ENCODE measurements at places on chromosomes 7 and 10.

DNA sequence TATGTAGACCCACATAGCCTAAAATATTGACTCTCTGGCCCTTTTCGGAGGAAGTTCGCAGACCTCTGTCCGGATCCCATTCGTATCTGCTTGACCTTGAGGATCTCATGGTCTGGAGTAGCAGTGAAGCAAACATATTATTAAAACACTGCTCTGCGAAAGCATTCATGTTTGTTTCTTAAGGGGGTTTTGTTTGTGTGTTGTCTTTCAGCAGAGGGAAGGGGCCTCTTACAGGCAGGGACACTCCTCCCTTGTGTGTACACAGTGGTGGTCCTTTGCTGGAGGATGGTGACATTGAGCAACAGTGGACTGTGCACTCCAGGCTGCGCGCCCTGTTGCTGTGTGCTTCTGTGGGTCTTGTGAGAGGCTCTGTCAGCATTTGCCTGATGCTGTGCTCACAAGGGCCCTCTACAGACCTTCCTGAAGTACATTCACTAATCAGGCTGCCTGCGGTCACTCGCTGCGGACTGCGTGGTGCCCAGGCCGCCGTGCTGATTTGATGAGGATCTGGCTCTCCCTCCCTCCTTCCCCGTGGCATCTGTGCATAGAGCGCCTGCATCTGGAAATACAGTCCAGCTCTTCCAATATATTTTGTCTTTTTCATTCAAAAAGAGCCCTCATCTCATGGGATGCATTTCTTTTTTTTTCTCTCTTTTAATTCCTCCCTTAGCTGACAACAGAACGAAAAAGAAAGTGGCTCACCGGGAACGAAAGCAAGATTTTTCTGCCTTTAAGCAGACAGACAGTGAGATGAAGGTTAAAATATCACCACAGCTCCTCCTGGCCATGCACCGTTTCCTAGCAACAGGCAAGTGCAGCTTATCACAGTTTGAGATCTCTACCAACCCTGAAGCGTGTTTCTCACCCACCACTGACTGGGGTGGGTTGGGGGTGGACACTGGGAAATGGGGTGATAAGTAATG lies 135.8 kb downstream of the CNNM2 start:
- no peak for DNase-seq

DNA sequence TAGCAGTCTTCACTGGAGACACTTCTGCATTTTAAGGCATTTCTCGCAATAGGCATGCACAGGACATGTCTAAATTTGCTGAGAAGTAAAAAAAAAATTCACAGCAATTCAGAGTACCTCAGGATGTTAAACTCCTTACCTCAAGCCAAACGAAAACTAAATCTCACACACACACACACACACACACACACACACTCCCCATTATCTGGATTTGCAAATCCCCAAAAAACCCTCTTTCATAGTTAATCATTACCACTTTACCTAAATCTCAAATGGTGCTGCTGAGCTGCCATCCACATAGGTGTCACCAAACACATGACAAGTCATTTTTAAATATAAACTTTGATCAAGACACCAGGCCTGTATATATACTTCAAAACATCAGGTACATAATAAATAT lies 31.8 kb downstream of the CACNA2D1 start:
- no peak for DNase-seq

DNA sequence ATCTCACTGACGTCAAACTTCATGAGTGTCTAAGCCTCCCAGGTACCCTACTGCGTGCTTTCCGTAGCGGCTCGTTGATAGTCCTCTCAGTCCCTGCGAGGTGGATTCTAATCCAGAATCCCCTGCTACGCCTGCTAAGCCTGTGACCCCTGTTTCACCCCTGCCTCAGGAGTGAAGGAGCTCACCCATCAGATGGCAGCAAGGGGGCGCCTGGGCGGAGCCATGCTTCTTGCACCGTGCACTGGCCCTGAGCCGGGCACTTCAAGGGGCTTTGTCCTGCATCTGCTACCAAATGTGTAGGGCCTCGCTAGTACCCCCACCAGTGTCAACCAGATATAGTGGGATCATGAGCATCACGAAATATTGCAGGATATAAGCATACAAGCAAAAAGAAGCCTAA lies 918 bp upstream of the STRA8 start:
- no peak for DNase-seq

- no peak for DNase-seq
Measured at GRCh38 chr7:82446897-82447296, 3.3 kb upstream of the CACNA2D1 start.

DNA sequence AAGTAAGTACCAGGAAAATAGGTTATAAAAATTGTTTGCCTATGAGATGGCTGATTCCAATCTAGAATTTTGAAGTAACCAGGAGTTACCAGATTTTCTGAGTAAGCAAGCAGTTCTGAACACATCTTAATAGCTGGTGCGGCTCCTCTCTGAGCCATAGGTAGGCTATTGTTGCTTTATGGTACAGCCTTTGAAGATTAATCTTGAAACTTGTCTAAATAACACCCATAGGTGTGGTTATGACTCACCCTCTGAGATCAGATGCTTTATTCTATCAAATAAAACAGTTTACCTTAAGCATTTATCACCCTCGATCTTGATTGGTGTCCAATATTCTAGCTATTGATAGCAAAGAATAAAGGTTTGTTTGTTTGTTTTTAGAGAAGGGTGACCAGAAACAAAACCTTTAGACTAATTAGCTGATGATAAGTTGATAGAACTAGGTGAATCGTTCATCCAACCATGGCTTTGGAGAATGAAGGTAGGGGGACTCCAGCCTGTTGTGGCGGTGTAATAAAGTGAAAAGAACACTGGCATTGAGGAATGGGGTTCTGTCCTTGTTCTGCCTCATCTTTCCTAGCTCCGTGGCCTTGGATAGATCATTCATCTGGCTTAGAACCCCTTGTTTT lies 72.2 kb downstream of the VTI1A start:
- DNase-seq: no peak

DNA sequence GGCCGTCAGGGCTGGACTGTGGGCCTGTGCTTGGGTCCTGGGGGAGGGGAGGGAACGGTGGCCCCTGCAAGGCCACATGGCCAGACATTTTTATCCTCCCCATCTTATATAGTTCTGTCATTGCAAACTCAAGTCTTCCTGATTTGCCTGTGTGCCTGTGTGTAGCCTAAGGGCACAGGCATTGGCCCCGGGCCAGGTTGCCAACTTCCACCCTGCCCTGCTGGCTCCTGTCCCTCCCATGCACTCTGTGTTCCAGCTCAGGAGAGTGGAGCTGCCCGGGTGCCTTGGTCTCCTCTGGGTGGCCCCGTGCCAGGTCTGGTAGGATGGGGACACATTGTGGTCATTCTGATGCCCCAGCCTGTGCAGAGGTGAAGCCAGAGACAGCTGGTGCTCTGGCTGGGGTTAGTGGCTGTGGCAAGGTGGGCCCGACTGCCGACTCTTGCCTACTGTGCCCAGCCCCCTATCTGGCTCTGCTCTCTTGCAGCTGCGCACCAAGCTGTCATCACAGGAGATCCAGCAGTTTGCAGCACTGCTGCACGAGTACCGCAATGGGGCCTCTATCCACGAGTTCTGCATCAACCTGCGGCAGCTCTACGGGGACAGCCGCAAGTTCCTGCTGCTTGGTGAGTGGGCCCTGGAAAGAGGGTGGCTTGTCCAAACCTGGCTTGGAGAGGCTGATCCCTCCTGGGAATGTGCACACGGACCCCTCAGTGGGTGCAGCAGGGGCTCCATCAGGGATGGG lies 14.8 kb downstream of the NACAD start:
- DNase-seq: no peak

DNA sequence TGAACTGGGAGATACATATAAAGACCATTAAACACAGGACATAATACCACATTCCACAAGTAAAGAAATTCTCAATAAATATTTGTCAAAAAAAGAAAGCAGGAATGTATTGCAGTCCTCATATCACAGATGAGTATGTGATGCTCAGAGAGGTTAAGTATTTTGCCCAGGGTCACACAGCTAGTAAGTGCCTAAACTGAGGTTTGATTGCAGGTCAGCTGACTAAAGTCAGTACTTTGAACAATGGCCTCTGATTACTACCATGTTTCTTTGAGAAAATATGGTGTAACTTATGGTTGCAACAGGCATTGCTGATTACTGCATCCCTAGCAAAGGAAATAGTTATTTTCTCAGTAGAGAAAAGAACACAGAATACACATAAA lies 267.1 kb downstream of the ELMO1 start:
- no peak for DNase-seq

DNA sequence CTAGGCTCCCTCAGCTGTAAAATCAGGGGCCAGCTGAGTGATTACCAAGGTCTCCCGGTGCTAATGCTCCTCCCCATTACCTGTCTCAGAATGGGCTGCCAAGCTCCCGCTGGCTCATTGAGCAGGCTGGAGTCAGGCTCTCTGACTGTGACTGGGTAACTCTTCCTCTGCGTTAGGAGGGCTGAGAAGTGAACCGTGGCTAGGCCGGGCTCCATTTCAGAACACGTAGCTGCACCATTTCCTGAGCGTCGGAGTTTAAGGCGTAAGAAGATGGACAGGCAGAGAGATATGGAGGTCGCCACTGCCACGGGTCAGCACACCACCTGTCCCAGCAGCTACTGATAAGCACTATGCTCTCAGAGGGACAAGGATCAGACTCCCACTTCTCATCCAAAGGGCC lies 250.3 kb downstream of the TCERG1L start:
- DNase-seq: no peak

GRCh38 chr10:25692761-25693160 lies 241.3 kb upstream of the MYO3A start:
- DNase-seq: no peak

- no peak for DNase-seq
Measured at GRCh38 chr10:112753961-112754411, 196.1 kb upstream of the TCF7L2 start.

DNA sequence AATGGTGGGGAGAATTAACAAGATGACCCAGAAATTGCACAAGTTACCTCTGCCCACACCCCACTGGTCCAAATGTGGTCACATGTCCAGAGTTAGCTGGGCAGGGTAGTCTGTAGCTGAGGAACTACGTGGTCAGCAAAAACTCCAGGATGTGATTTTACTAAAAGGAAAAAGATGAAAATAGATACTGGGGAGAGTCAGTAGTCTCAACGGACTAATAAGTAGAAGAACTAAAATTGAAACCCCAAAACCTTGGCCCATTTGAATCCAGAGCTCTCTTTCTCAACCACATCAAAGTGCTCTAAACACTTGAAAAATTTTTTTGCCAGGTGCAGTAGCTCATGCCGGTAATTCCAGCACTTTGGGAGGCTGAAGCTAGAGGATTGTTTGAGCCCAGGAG lies 146.3 kb downstream of the SKIDA1 start:
- no peak for DNase-seq

DNA sequence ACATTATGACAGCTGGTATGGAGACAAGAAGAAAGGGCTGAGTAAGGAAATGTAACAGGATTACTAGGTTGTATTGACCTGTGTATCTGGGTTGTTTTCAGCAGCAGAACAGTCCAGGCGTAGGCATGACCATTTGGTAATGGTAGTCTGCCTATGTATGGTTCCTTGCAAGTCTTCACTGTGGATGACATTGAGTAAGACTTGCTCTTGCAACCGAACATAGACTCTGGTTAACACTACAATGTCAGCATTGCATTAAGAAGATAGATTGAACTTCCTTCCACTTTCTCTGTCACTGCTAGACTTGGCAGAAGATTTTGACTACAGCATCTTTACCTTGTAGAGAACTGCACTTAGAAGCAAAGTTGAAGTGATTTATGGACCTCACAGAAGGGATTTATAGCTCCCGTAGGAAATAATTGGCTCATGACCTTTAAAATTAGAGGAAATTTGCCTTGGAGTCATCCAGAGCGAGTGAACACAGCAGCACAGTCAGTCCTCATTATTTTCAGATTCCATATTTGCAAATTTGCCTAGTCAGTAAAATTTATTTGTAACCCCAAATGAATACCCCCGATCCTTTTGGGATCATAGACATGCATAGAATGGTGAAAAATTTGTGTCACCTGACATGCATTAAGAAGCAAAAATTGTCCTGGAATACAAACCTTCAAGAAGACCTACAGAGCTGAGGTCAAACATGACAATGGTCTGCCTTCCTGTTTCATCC lies 79.6 kb upstream of the STRIP2 start:
- DNase-seq: no peak

DNA sequence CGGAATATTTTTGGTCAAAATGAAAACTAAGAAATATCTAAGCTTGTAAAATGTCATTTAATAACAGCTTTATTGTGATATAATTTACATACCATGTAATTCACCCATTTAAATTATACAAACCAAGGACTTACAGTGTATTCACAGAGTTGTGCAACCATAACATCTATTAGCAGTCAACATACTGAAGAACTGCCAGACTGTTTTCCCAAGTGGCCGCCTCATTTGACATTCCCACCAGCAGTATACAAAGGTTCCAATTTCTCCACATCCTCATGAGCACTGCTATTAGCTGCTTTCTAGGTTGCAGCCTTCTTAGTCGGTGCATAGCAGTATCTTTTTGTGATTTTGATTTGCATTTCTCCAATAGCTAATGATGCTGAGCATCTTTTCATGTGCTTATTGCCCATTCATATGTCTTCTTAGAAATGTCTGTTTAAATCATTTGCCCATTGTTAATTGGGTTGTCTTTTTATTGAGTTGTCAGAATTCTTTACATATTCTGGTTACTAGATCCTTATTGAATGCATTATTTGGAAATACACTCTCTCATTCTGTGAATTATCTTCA lies 153.0 kb upstream of the FGFR2 start:
- no peak for DNase-seq

All from mucosa of descending colon (tissue), 3 donors.